ENCODE measurements at places on chromosomes 11 and 22. TPM values are rescaled to one million over a fixed set of nuclear protein-coding genes. Genes with fewer than 3 reads are reported as not detected.

GRCh38 chr11:77654770-77655434 lies 17.3 kb upstream of the CLNS1A start:
- peak; percentile 35 for DNase-seq

BRSK2 gene
- total RNA-seq, result not detected

- DNase-seq, result no peak
Observed at GRCh38 chr11:78209478-78209877, 20.8 kb downstream of the USP35 start.

SPON1 gene
- 0.09 TPM for total RNA-seq

UBQLNL gene
- not detected for total RNA-seq

IL17REL gene
- total RNA-seq, result not detected

DNA sequence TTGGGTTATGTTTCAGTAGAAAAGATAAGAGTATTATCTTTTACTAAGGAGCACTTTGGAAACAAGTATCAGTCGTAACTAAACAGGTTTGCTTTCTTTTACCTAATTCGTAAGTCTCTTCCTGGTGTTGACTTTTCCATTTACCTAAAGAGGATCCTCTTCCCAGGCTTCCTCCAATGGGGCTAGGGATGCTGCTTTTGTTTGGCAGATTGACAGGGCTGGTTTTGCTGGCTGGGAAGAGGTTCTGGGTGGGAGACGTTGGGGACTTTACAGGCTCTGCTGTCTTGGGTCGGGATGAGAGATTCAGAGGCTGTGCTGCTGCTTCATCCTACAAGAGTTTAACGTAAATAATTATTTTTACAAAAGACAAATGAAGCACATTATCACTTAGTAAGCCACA lies 306.7 kb downstream of the SOX6 start:
- no peak for DNase-seq

DNA sequence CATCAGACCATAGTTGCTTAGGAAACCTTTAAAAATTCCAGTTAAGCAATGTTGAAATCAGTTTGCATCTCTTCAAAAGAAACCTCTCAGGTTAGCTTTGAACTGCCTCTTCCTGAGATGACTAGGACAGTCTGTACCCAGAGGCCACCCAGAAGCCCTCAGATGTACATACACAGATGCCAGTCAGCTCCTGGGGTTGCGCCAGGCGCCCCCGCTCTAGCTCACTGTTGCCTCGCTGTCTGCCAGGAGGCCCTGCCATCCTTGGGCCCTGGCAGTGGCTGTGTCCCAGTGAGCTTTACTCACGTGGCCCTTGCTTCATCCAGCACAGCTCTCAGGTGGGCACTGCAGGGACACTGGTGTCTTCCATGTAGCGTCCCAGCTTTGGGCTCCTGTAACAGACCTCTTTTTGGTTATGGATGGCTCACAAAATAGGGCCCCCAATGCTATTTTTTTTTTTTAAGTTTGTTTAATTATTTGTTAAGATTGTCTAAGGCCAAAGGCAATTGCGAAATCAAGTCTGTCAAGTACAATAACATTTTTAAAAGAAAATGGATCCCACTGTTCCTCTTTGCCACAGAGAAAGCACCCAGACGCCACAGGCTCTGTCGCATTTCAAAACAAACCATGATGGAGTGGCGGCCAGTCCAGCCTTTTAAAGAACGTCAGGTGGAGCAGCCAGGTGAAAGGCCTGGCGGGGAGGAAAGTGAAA lies 73.4 kb downstream of the NCAPD3 start:
- DNase-seq, result no peak

DNA sequence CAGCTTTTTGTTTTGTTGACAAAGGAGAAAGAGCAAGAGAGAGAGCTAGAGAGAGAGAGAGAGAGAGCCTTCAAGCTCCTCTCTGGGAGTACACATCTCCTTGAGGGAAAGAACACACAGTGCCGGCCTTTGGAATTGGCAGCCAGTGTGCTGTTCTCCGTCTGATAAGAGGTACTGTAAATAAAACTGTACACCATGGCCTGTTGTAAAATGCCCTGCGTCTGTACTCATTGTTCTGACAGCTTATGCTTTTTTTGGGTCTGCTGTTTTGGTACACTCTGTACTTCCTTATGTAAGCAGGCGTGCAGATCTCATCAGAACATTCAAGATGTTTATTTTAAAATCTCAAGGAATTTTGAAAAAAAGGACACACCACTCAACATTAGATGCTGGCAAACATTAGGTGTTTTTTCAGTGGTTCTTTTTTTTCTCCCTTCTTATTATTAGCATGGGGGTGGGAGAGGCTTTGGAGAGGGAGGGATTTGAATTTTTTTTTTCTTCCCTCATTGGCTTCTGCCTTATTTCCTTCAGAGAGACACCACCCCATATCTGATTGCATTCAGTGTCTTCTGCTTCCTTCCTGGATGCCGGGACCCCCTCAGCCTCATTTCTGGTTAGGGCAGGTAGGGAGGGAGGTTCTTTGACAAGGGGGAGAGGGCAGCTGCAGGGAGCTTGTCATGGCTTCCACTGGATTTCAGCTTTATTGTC lies 116.8 kb upstream of the NNMT start:
- no peak for DNase-seq

DGCR8 gene
- 22.3 TPM for total RNA-seq

DNA sequence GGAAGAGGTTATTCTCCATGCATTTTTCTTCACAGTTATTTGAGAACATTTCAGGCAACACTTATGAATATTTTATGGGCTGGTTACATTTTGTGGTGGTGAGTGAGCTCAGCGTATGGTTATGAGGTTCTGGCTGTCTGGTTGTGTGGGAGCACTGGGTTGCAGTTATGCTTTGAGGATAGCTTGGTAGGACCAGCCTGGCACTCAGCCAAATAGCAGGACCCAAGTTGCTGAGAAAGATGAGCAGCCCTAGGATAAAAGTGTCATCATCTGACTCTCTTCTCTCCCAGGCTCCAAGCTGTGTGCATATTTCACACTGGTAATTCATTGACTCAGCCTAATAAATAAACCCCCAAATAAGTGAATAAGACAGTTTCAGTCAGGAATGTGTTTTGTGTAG lies 8.1 kb upstream of the SRSF8 start:
- DNase-seq, result no peak

DNA sequence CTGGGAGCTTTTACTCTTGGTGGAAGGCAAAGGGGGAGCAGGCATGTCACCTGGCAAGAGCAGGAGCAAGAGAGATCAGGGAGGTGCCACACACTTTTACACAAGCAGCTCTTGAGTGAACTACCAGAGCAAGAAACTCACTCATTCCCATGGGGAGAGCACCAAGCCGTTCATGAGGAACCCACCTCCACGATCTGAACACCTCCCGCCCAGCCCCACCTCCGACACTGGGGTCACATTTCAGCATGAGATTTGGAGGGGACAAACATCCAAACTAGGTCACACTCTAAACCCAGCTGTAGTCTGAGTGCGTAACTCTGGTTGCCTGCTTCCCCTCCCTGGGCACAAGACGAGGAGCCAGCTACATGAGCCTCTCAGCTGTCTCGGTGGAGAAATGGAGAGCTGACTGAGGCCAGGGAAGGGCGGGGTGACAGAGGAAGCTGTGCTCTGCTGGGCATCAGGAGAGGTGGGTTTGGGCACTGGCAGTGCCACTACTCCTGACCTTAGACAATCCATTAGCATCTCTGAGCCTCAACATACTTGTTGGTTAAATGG lies 134.6 kb downstream of the PKNOX2 start:
- DNase-seq, result no peak

DNA sequence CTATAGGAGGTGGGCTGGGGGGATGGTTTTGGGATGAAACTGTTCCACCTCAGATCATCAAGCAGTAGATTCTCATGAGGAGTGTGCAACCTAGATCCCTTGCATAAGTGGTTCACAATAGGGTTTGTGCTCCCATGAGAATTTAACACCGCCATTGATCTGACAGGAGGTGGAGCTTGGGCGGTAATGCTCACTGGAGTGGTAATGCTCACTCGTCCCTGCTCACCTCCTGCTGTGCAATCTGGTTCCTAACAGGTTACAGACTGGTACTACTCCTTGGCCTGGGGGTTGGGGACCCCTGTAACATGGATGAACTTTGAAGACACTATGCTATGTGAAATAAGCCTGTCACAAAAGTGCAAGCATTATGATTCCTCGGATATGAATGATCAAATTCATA lies 87.0 kb upstream of the CLNS1A start:
- DNase-seq, result no peak

PANX3 gene
- total RNA-seq, result not detected

KCNQ1OT1 gene
- total RNA-seq, result 0.77 TPM

DNA sequence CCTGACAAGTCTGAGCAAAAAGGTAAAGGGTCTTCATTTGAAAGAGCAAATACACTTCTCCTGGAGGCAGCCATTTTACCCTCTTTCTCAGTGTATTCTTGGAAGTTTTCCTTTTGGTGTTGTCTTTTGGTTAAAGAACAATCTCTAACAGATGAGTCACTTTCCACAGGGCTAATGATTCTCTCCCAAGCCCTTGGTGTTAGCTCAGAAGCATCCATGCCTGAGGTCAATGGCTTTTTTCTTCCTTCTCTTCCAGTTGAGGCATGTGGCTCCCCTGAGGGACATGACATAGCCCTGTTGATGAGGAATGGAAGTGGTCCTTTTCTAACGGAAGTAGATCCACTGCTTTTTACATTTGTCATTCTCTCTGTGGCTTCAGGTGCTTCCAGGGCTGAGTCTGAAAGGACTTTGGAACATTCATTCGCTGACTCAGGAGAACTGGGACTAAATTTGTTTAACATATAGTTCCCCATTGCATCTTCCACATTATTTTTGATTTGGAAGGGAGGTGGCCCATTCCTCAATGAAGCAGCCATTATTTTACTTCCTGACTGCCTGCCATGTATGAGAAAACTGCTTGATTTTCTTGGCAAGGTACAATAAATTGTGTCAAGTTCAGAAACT lies 13.8 kb upstream of the POGLUT3 start:
- peak; percentile 66 for DNase-seq

GRCh38 chr11:65555693-65556231 lies 2.4 kb downstream of the LTBP3 start:
- DNase-seq, result peak; percentile 95

DNA sequence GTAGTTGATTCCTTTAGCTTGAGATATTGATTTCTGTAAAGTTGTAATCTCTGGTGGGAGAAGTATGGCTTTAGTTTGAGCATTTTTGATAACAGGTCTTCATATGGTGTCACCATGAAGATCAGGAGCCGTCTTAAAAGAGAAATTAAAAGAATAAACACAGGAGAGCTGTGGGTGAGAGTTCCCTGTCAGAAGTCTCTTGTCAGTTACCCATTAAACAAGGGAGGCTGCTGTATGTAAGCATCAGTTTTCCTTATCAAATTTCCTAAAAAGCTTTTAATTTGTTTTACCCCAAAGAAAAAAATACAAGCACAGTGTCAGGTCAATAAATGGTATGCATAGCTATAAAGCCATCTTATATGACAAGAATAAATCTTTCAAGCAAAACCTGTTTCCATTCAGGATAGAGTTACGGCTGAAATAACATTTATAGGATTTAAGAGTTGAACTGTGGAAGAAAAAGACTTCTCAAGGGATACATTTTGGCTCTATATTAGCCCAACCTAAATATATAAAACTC lies 767.5 kb downstream of the JRKL start:
- no peak for DNase-seq

OR52A1 gene
- not detected for total RNA-seq

DNA sequence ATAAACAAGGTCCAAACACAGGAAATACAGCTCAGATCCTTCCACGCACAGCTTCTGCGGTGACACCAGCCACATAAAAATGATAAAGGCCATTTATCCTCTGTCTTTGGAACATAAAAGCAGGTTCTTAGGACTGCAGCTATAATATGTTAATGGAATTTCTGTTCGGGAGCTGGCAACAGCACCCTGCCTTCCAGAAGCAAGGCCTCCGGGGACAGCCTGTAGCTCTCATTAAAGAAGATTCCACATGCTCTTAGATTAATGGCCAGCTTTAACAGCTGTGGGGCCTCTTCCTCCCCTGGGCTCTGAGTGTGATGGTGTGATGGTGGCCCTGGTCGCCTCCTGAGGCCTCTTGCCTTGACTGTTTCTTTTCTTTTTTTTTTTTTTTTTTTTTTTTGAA lies 137.3 kb downstream of the CACNA1I start:
- no peak for DNase-seq

MMP12 gene
- total RNA-seq, result 1.3 TPM

- no peak for DNase-seq
Observed at GRCh38 chr11:67646535-67647336, 3.8 kb downstream of the ACY3 start.

GRCh38 chr11:36053862-36054261 lies 110.0 kb downstream of the LDLRAD3 start:
- no peak for DNase-seq

DNA sequence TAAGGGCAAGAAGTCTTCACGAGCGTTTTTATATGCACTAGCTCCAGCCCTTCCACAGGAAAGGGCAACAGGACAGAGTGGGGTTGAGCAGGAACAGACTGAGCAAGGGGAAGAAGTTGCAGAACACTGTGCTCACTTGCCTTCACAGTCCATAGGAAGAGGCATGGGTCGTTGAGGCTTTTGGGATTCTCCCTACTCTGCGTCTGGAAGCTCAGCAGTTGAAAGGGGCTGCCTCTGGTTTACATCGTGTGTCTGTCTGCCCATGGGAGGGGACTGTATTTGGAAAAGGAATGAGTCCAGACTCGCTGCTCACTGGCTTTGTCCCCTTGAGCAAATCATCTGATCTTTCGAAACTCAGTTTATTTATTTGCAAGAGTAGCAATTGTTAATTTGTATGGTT lies 1.1 kb upstream of the PDGFD start:
- DNase-seq, result no peak

CRACR2B gene
- 9.0 TPM for total RNA-seq

- DNase-seq, result no peak
Observed at GRCh38 chr11:72380132-72380503, 54.2 kb downstream of the CLPB start.

GRCh38 chr11:66480117-66480938 lies at the start of gene DPP3:
Gene DPP3, plus strand, starts transcription at chr11:66480434. Its CDS starts 1,767 bp downstream, at chr11:66482201.
- DNase-seq, result peak; percentile 98

DNA sequence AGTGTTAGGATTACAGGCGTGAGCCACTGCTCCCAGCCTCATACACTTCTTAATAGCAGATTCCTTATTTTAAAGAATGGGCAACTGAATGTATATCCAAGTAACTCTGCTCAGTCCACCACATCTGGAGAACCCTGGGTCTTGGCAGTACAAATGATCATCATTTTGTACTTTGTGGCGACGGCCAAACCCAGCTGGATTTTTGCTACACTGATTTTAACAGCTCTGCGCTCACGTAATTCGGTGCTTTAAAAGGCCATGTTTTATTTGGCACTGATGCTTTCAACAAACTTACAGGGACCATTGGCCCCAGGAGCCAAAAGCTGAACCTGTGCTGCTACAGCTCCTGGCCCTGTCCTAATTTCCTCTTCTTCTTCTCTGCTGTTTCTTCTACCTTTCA lies 60.8 kb upstream of the PDE3B start:
- DNase-seq, result no peak

CCS gene
- 18.1 TPM for total RNA-seq

DNA sequence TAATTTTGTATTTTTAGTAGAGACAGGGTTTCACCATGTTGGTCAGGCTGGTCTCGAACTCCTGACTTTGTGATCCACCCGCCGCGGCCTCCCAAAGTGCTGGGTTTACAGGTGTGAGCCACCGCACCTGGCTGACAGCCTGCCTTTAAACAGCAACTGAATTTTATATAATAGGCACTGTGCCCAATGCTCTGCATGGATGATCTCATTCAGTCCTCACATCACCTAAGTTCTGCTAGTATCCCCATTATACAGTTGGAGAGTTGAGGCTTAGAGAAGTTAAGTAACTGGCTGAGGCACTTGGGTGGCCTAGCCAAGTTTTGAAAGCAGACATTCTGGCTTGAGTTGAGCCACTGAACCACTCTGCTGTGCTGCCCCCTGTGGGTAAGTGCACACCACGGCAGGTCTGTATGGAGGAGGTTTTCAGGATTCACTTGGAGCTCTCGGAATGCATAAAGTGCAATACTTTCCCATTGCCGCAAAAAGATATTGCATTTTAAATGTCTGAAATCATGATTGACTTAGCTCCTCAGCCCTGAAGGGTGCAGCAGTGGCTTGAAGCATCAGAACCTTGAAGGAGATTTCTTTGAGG lies 112.4 kb downstream of the LDLRAD3 start:
- peak; percentile 49 for DNase-seq

Measured in Daoy (cell line).